ENCODE measurements at places on chromosomes 5 and 9.

DNA sequence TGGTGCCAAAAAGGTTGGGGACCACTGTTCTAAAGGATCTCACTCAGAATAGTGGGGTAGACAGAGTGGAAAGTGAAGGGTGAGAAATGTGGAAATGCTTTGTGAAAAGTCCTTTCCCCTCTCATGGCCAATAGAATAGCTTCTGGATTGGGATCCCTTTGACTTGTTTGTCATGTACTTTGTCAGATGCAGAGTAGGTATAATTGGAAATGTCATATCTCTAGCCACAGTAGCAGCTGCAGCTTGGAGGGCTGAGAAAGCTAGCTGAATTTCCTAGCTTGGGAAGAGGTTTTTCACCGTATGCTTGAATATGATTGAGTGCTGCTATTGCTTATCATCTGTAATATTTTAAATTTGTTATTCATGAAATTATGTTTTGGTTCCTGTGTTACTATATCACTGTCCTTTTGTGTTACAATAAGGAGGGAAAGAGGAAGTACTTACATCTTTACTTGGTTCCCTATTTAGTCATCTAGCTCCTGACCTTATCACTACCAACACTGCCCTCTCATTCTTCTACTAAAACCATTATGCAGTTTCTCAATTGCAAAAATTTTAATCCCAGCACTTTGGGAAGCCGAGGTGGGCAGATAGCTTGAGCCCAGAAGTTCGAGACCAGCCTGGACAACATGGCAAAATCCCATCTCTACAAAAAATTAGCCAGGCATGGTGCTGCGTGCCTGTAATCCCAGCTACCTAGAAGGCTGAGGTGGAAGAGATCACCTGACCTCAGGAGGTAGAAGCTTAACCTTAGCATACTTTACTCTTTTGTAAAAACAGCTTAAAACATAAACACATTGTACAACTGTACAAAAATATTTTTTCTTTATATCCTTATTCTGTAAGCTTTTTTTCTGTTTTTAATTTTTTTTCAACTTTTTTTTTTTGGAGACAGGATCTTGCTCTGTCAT is 12.4 kb downstream of the SLC30A5 start:
- no peak for DNase-seq

DNA sequence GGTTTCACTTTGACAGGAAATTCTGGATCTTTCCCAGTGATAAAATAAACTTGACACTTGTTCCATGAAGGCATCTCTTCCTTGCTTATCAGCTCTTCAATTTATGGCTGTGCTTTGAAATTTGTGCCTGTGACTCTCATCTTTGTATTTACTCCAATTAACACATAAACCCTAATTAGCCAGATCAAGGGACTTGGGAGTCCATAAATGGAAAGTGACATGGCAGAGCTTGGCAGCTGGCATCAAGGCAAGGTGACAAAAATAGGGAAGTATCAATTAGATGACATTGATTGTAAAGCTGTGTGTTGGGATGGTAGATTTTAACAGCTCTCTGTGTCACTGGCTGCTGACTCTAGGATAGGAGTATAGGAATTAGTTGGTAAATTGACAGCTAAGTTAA is 133.9 kb downstream of the PBX3 start:
- DNase-seq, result no peak

DNA sequence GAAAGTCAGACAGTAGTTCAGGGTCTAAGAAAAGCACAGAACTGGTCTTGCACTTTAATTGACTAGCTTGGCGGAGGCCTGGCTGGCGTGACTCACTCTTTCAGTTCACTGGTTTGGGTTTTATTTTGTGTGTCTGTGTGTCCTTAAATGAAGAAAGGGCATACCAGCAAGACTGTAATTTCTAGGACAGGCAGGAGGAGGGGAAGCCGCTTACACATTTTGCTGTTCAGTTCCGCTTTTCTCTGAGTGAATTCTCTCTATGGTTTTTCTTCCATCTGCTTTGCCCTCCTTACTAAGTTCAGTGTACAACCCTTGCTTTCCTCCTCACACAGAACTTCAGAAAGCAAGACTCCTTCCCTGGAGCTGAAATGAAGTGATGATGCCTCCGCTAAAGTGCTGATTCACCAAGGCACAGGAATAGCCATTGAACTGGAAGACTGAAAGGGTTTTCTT is 150.8 kb downstream of the MEF2C start:
- peak; percentile 54 for DNase-seq

GRCh38 chr5:59591162-59591561 is 302.4 kb downstream of the PDE4D start:
- no peak for DNase-seq

- no peak for DNase-seq
These were observed 146.3 kb downstream of the CHSY3 start for GRCh38 chr5:130050585-130050984.

All from fibroblast of the aortic adventitia (primary cell).